ENCODE measurements at places on chromosomes 5 and 9.
A peak's percentile ranks its signal among the peaks of the same experiment; 100 is the strongest.

DNA sequence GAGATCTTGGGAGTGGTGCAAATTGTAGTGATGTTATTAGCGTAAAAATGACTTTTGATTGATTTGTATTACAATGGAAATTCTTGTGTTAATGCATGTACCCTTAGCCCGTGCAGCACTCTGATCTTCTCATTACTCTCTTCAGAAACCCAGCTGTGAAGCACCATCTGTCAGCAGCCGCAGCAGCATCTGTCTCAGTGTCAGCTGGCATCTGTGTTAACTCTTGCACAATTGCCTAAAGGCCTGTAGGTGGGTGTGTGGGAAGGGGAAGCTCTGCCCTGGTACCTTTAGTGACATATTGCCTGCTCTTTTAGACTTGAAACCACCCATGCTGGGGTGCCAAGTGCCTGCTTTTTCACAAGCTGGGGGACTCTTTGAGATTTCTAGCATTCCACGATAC lies 101.3 kb downstream of the FBXL7 start:
- DNase-seq = no peak

DNA sequence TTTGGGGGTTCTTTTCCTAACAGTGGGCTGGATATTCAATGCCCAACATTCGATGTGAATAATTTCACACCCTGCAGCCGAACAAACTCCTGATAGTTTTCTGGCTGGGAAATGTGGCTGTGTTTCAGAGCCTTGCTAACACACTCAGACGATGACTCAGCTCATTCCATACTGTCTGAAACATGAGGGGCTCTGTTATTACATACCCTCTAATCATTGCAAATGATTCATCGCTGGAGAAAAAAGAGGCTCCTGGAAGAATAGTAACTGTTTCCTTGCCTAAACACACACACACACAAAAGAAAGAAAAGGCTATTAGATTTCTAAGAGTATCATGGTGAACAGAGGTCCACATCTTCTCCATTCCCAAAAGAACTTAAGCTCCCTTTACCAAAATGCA lies 75.8 kb downstream of the OXCT1 start:
- no peak for DNase-seq

- DNase-seq = no peak
Measured at GRCh38 chr5:16656561-16657191, 39.9 kb upstream of the RETREG1 start.

DNA sequence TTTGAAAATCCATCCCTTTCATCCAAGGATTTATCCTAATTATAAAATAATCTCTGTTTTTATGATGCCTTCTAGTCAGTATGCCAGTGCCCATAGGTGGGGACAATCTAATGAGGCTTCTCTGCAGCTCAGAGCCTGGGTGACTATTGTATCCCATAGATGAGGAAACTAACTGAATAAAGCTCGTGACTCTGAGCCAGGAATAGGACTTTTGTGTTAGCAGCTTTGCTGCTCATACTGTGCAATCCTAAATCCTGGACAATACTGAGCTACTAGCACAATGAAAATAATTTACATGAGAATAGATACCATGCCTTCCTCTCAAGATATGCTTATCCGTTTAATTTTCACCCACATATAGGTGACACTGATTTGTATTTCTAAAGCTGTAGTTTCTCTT lies 443.0 kb downstream of the PLK2 start:
- DNase-seq = no peak

DNA sequence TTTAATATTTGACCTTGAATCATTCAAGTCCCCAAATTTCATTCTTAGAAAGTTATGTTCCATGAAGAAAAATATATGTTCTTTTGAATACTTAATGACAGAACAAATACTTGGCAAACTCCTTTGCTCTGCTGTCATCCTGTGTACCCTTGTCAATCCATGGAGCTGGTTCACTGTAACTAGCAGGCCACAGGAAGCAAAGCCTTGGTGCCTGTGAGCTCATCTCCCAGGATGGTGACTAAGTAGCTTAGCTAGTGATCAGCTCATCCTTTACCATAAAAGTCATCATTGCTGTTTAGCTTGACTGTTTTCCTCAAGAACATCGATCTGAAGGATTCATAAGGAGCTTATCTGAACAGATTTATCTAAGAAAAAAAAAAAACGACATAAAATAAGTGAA lies 65.4 kb downstream of the WDR41 start:
- DNase-seq = no peak

DNA sequence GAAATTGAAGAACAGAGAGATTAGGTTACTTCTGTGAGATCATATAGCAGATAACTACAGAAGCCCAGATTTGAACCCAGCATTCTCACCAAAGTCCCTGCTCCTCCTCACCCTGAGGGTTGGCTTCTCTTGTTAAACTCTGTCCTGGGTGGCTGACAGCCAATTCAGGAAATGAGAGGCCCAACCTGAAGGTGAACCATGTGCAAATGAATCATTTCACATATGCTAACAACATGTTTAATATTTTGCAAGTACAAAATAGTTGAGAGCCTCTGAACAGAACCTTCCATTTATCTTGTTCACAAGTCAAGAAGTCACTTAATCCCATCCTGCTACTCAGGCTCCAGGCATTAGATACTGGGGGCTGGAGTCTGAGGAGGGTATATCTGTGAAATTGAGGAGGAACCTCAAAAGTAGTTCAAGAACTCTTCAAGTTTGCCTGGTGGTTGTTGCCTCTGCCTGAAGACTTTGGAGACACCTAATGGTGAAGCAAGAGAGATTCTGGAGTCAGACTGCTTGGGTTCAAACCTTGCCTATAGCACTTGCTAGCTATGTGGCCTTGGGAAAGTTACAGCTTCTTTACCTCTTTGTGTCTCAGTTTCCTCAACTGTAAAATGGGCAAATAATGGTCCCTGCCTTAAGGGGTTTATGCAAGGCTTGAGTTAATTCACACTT lies 564.0 kb downstream of the PSAT1 start:
- no peak for DNase-seq

DNA sequence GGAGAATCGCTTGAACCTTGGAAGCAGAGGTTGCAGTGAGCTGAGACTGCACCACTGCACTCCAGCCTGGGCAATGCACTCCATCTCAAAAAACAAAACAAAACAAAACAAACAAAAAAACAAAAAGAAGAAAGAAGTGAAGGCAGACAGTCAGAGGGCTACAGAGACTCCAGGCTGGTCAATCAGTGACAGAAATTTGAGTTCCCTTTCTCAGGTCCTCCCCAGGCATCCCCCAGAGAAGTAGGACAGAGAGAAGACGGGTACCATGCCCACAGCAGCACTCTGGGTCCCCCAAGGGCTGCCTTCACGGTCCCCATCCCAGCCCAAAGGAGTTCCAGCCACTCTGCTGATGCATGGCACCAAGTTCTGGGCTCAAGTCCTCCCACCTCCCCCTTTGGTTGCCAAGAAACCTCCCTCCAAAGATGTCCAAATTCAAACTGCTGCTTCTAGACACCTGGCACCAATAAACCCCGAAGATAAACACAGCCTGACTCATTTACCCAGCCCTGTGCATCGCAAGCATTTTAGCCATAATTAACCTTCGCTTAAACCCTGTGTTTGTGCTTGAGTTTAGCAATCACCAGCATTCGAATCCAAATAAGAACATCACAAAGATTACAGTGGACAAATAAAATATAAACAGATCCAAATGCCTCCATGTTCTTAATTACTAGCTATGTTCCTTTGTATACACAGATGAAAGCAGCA lies 24.0 kb downstream of the SEMA4D start:
- no peak for DNase-seq

GRCh38 chr5:172541099-172541772 lies 86.9 kb upstream of the SH3PXD2B start:
- no peak for DNase-seq

GRCh38 chr9:4838189-4838546 lies 45.4 kb downstream of the RCL1 start:
- DNase-seq = no peak

DNA sequence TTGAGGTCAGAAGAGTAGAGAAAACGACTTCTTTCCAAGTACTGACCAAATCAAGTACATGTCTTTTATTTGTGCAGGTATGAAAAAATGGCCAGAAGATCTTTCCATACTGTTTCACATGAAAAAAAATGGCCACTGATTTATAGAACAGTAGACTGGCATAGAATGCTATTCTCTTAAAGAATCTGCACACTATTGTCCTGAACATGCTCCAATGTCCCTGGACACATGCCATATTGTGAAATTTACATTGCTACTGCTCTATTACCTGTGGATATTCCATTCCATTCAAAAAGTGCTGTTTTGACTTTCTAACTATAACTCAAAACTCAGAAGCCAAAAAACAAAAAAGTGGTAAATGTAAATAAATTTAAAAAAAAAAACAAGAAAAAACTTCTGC lies 60.6 kb downstream of the FBXL17 start:
- DNase-seq = no peak

DNA sequence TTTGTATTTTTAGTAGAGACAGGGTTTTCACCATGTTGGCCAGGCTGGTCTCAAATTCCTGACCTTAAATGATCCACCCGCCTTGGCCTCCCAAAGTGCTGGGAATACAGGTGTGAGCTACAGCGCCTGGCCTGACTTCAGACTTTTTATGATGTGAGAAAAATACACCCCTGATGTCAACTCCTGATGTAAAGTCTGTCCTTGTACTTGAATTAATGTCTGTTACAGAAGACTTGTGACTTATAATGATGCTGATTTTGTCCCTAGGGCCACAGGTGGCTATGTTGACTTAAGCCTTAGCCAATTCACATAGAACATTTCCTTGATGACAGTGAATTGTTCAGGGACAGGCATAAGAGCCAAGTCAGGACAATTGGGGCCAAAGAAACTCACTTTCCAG lies 42.5 kb upstream of the MELK start:
- no peak for DNase-seq

DNA sequence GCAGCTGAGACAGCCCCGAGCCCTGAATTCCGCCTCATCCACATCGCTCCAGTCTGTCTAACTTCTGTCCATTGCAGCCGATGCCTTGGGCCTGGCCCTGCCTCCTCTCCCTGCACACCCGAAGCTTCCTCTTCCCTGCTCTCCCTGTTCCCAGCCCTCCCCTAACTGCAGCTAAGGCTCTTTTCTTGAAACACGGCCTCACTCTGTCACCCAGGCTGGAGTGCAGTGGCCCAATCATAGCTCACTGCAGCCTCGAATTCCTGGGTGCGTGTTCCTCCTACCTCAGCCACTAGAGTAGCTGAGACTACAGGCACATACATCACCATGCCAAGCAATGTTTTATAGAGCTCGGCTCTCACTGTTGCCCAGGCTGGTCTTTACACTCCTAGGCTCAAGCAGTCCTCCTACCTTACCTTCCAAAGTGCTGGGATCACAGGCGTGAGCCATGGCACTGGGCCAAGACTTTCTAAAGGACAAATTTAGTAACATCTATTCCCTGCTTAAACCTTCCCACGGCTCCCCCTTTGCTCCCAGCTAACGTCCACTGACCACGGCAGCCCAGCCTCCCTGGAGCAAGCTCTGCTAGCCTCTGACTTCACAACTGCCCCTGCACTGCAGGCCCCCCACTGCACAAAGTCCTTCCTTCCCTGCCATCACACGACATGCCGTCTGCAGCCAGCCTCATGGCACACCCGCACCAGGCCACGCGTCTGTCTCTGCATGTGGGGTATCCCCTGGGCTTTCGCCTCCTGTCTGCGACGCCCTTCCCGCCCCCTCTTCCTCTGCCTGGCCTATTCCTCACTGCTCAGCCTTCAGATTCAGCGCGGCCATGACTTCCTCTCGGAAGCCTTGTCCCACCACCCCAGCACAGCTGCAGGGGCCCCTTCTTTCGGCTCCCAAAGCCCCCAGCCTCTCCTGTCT lies 28.6 kb downstream of the LAMC3 start:
- no peak for DNase-seq

- DNase-seq = no peak
Measured at GRCh38 chr5:137700282-137700680, 35.6 kb downstream of the KLHL3 start.

DNA sequence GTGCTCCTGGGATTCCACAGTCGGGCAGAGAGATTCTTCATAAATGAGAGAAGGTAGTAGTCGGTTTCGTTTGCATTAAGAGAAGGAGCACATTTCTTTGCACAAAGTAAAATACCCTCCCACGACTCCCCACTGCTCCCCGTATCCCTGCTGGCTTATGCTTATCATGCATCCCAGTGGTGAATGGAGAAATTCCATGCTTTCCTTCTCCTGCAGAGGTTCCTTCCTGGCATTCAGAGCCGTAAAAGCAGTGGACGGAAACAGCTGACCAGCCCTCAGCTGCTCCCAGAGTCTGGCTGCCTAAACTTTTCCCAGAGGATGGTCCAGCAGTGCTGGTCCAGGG lies 93.1 kb downstream of the C9orf152 start:
- no peak for DNase-seq

- DNase-seq = no peak
Measured at GRCh38 chr9:7691909-7692308, 107.7 kb downstream of the DMAC1 start.

GRCh38 chr5:150411245-150411979 lies 1.3 kb downstream of the CD74 start:
- peak; percentile 73 for DNase-seq

GRCh38 chr9:677461-678097 lies 163.9 kb upstream of the DMRT1 start:
- DNase-seq = no peak

Data from activated CD4-positive, alpha-beta T cell treated with anti-CD3 and anti-CD28 coated beads for 4 hours (primary cell).